Neural crest cell (in vitro differentiated cells): ENCODE measurements at places on chromosomes 7 and 10.

GRCh38 chr7:41431671-41432070 is 271.2 kb downstream of the INHBA start:
- no peak for DNase-seq

DNA sequence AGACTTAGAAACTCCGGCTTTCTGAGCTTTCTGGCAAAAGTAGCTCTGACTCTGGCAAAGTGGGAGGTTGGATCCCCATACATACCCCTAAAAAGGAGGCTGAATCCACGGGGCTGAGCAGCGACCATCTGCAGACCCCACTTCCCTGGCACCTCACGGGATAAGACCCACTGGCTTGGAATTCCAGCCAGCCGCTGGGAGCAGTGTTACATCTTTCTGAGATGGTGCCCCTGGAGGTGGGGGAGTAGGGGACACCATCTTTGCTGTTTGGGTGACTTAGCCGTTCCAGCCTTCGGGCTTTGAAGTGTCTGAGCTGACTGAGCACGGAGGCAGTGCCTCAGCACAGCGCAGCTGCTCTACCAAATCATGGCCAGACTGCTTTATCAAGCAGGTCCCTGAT is 45.0 kb upstream of the GRM3 start:
- no peak for DNase-seq

DNA sequence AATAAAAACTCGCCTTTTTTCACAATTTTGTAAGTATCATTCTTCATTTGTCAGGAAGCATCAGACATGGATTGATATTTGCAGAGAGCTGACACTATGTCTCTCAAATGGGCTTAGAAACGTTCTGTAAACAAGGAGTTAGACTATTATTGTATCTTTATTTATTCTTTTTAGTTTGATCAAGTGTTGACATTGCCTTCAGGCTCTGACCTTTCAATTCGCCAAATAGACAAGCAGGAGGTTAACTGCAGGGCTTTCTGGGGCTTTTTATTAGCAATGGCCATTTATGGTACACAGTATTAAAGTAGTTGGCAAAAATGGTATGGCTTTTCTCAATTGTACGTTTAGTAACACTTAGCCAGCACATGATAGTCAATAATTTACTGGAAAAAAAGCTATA is 221.7 kb downstream of the ZWINT start:
- DNase-seq: no peak

DNA sequence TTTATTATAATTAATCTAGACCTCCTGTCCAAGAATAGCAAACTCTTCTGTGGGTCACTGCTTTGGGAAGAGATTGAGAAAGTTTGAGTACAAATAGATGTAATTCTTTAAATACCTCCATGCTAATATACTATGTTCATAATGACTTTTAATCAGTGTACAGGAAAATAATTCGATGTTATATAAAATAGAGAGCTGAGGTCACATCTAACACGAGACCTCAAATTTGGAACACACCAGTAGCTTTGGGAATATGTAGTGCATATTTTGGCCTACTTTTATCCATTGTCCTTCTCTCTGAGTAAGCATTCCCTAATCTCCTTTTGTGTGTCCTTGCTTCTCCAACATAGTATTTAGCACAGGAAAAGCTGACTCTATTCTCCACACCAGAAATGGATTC is 27.3 kb upstream of the CABCOCO1 start:
- no peak for DNase-seq

DNA sequence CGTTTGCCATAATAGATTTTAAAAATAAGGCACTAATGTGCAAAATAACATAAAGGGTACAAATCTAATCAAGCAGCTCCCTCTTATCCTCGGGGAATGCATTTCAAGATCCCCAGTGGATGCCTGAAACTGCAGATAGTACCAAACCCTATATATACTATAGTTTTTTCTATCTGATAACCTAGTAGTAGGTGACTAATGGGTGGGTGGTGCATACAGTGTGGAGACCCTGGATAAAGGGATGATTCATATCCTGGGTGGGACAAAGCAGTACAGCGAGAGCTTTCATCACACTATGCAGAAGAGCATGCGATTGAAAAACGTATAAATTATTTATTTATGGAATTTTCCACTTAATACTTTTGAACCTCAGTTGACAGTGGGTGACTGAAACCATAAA is 464.5 kb downstream of the GRID1 start:
- DNase-seq: no peak
